ENCODE measurements at places on chromosomes 4 and X. TPM values are rescaled to one million over a fixed set of nuclear protein-coding genes. Genes with fewer than 3 reads are reported as not detected.

The GLOD5 gene
- not detected for total RNA-seq

The RADX gene
- total RNA-seq: 2.2 TPM

The TCEAL7 gene
- total RNA-seq: 12.7 TPM

The ANOS1 gene
- 12.1 TPM for total RNA-seq

DNA sequence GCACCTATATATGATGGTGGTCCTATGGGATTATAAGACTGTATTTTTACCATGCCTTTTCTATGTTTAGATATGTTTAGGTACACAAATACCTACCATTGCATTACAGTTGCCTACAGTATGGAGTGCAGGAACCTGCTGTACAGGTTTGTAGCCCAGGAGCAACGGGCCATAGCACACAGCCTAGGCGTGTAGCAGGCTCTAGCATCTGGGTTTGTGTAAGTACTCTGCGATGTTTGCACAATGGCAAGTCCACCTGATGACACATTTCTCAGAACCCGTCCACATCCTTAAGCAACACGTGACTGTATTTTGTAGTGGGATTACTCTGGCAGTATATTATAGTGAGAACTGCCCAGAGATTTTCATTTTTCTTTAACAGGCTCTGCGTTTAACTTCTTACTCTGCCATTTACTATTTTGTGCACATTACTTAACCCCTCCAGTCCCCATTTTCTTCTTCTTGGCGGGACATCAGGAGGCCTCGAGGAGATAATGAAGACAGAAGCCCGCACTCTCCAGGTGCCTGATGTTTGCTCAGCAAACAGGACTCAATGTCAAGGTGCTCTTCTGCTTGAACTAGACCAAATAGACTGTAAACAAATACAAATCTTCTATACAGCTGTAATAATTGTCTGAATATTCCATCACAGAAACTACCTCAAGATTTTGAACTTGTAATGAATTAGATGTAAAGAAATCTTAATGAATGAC lies 102.0 kb upstream of the PDLIM3 start:
- DNase-seq: no peak

The MAGEA1 gene
- not detected for total RNA-seq

DNA sequence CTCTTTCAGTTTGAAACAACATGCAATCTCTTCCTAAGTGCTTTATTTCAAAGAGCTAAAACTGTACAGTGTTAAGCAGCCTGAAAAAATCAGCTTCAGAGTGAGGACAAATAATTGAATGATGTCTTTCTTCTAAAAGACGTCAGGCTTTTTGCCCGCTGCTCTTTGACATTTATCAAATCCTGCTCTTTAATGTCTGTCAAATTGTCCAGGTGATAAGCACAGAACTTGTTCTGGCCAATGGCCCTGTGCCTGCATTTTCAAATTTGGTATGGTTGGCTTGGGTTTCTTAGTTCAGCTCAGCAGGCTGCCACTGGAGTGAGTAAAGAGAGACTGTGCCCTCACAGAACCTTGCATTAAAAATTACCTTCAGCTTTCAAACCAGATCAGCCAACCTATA lies 712.9 kb upstream of the LCORL start:
- DNase-seq: no peak

The SSX4B gene
- total RNA-seq: not detected

GRCh38 chrX:152637649-152638442 lies at the start of gene GABRQ:
GABRQ (plus strand) TSS chrX:152637895; CDS start chrX:152638203, 308 bp downstream.
- DNase-seq: no peak

DNA sequence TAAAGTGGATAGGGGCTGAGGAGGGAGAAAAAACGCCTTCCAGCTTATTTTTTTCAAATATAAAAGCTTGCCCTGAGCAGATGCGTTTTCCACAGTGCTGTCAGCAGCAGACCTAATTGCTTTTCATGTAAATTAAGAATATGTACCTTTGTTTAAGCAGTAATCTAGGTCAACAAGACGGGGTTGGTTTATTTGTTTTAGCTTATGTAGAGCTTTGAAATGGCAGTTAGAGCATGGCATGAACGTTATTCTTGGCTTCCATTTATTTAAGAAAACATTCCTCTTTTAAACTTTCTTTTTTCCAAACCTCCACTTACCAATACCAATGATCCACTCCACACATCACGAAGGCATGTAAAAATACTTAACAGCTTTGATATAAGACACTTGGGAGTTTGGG lies 220.3 kb upstream of the TENM3 start:
- no peak for DNase-seq

The IGFBP7 gene
- 2,714 TPM for total RNA-seq

The COL4A6 gene
- 2.7 TPM for total RNA-seq

DNA sequence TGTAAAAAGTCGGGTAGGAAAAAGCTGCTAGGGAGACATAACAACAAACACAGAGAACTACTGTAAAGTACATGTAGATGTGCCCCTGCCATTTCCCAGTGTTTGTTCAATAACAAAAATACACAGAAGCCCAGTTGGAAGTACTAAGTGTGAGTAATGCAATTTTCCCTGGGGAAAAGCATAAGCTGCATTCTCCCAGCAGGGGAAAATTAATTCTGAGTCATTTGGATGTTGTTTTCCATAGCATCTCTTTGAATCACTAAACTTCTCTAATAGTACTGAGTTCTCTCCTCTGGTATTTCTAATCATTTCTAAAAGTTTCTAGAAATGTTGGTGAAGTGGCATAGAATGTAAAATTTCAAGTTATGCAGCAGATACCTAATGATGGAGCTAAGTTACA lies 1114.9 kb downstream of the C4orf33 start:
- no peak for DNase-seq

- DNase-seq: no peak
Observed at GRCh38 chr4:81494031-81494431, 22.3 kb upstream of the RASGEF1B start.

- peak; percentile 76 for DNase-seq
Observed at GRCh38 chr4:13627178-13627605, 333 bp downstream of the BOD1L1 start.

DNA sequence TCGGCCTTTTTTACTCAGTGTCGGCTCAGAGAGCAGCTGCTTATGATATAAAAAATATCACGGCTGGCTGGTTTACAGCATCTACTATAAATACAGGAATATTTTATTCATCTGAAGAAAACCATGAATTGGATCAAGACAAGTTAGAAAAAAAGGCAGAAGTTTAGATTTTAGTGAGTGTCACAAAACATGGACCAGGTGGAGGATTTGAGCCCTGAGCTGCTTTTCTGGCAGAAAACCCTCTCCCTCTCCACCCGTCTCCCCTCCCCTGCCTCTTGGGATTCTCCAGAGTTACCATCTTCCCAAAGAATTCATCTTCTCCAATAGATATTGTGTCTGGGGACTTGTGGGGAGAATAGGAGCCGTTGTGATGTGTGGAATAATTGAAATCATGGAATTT lies 142.8 kb upstream of the RAI2 start:
- no peak for DNase-seq

DNA sequence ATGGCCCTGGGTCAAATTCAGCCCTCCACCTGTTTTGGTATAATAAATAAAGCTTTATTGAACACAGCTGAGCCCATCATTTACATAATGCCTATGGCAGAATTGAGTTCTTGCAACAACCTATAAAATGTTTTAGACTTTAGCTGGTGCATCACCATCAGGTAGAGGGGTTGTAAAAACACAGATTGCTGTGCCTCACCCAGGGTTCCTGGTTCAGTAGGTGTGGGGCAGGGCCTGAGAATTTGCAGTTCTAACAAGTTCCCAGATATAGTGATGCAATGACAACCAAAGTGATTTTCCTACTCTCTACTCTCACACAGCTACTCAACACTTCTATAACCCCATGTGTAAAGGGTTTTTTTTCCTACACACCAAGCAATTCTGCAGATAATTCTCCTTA lies 120.0 kb upstream of the EGFL6 start:
- DNase-seq: no peak

GRCh38 chr4:109571494-109571893 lies 11.4 kb downstream of the MCUB start:
- no peak for DNase-seq

DNA sequence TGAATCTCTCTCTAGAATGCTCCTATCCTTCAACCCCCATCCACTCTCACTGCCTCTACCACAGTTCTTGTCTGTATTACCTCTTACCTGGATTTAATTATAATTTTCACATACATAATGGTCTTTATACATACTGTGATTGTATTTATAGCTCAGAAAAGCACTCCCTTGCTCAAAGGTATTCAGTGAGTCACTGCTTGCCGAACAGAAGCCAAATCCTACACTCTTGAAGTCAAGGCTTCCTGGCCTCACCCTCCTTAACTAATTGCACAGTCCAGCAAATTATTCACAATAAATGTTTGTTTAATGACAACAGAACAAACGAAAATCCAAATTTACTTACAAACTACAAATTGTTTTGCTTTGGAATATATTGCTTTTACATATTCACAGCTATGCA lies 159.5 kb downstream of the KLHL13 start:
- DNase-seq: no peak

The SPRY1 gene
- 210 TPM for total RNA-seq

The ATP1B4 gene
- not detected for total RNA-seq

The LDOC1 gene
- total RNA-seq: 136 TPM

The DMP1 gene
- not detected for total RNA-seq

DNA sequence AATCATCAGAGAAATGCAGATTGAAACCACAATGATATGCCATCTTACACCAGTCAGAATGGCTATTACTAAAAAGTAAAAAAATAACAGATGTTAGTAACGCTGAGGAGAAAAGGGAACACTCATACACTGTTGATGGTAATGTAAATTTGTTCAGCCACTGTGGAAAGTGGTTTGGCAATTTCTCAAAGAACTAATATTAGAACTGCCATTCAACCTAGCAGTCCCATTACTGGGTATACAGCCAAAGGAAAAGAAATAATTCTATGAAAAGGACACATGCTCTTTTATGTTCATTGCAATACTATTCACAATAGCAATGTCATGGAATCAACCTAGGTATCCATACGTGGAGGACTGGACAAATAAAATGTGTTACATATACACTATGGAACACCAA lies 566.3 kb downstream of the STPG2 start:
- no peak for DNase-seq

DNA sequence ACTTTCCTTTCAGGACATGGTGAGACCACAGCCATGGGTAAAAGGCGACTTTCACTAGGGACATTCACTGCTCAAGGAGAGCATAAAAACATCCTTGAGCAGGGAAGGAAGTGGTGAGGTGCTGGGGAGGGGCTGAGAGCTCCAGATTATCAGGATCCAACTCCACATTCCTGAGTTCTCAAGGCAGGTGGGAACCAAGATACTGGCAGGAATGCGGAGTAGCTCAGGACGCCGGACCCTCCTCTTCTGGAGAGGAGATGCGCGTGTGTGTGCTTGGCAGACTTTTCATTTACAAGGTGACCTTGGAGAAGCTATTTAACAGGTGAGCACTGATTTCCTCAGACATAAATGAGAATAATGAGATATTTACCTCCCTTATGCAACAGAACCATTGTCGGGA lies 41.3 kb upstream of the TXK start:
- DNase-seq: no peak

GRCh38 chr4:17510582-17510981 lies 1.3 kb downstream of the QDPR start:
- DNase-seq: no peak

DNA sequence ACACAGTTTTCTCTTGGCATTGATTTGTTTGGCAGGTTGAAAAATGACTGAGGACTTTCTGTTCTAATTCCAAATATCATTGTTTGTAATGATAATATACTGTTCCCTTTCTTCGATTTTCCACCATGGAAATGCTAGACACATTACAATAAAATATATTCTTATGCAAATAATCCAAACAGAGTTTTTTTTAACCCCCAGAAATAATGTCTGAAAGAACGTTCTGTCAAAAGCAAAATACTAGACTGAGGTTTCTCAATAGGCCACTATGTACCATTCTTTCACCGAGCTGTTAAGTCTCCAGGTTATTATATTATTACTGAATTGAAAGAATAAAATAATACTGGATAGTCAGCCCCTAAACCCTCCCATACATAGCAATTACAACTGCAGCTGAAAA lies 312.5 kb downstream of the ZIC3 start:
- no peak for DNase-seq

- no peak for DNase-seq
Observed at GRCh38 chr4:80017125-80017854, 55.7 kb downstream of the ANTXR2 start.

The SH3D19 gene
- 110 TPM for total RNA-seq

- no peak for DNase-seq
Observed at GRCh38 chrX:128396601-128397000, 344.4 kb upstream of the ACTRT1 start.

DNA sequence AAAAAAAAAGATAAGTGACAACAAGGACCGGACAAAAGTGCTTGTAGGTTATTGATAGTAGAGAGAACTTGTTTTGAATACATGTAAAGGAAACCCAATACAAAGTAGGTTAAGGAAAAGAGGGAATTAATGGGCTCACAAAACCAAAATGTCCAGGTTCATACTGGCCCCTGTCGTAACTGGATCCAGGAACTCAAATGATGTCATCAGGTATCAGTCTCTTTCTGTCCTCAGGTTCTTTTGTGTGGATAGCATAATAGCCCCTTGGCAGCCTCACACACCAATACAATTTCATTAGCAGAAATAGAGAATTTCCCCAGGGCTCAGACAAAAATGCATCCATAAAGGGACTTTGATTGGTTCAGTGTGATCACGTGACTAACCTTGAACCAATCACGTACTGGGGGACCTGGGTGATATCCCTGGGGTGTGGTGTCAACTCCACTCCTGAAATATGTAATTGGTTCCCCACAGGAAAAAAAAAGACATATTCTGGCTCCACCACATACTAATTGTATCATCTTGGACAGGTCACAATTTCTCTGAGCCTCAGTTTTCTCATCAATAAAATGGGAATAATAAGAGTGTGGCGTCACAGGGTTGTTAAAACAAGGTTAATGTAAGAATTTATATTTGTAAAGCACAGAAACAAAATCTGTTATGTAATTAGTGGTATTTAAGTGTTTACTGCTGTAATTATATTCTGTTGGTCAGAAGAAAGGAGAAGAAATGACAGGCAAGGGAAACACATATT lies 174.8 kb downstream of the PDGFRA start:
- DNase-seq: no peak

GRCh38 chr4:129550281-129550785 lies 454.4 kb downstream of the C4orf33 start:
- no peak for DNase-seq

DNA sequence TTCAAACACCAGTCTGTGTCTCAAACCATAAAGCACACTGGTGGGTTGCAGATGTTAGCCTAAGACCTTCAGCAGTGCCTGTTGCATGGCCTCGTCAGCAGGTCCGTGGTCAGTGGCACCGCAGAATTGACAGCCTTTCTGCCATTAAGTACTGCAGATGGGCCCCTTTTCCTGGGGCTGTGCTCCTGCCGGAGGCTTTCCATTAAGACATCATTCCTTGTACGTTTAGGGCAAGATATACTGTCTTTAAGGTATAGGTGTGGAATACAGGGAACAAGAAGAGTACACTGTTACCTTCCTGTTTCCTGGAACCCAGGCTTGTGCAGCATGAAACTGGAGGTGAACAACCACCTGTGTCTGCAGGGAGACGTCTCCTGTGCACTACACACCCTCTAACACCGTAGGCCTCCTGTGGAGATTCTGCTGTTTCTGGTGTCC lies 67.9 kb upstream of the WDR1 start:
- DNase-seq: no peak

The TMEM154 gene
- 5.4 TPM for total RNA-seq

GRCh38 chr4:90317785-90318184 lies 190.6 kb downstream of the CCSER1 start:
- DNase-seq: no peak
